Effector memory CD8-positive, alpha-beta T cell (primary cell): ENCODE measurements at places on chromosomes 7 and 10.

GRCh38 chr7:132666071-132666773 lies 90.0 kb upstream of the PLXNA4 start:
- no peak for DNase-seq

GRCh38 chr10:74977072-74977471 lies 134.4 kb upstream of the SAMD8 start:
- no peak for DNase-seq

- DNase-seq, result no peak
Observed at GRCh38 chr7:135169964-135170273, 588 bp downstream of the CYREN start.

DNA sequence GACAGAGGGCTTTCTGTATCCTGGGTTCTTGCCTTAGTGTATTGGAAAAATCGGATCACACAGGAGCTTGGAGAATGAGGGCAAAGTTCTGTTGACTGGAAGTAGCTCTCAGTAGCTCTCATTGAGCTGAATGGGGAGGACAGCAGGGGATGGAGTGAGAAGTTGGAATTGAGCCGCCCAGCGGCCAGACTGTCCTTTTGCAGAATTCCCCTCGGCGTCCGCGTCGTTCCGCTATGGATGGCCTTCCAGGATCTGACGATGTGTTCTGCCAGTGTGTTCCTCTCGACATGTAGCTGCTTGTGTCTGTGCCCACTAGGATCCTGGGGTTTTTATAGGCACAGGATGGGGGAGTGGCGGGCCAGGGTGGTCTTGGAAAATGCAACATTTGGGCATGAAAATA lies 351.8 kb upstream of the SEMA3A start:
- no peak for DNase-seq

DNA sequence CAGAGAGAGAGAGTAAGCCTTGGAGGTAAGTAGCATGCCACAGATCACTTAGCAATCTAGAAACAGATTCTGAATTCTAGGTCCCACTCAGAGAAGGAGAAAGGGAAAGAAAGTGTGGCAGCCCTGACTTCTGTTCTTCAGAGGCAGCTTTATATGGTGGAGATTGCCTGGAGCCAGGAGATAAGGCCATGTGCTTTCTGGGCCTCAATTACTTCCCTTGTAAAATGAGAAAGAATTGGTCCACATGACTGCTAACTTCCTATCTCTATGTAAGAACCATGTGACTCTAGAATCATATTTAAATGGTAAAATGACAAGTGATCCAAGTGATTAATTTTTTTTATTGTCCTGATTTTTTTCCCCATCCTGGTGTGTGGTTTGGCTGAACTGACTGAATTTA lies 64.1 kb downstream of the HHEX start:
- no peak for DNase-seq

- no peak for DNase-seq
Observed at GRCh38 chr10:130848855-130849254, 462.7 kb downstream of the TCERG1L start.

GRCh38 chr7:20998309-20998708 lies 211.6 kb upstream of the SP8 start:
- no peak for DNase-seq

DNA sequence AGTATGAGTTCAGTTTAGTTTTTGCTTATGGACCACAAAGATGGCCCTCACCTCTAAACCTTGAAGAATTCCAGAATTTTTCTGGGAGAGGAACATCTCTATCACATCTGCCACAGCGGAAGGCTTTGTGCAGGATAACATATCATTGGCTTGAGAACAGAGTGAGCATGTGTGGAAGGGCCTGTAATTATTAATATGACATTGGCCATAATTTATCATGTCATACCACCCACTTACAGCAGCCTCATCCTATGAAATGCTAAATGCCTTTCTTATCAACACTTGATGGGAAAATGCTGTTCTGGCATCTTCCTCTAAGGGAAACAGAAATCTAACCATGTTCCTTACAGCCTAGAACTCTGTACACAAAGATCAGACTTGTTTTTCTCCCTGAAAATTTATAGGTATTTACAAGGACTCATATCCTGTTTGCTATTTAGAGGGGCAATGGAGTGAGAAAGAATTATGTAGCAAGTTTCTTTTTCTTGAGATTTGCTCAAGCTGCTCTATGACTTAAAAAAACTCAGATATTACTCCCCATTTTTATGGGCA lies 817.3 kb downstream of the LRMDA start:
- no peak for DNase-seq

DNA sequence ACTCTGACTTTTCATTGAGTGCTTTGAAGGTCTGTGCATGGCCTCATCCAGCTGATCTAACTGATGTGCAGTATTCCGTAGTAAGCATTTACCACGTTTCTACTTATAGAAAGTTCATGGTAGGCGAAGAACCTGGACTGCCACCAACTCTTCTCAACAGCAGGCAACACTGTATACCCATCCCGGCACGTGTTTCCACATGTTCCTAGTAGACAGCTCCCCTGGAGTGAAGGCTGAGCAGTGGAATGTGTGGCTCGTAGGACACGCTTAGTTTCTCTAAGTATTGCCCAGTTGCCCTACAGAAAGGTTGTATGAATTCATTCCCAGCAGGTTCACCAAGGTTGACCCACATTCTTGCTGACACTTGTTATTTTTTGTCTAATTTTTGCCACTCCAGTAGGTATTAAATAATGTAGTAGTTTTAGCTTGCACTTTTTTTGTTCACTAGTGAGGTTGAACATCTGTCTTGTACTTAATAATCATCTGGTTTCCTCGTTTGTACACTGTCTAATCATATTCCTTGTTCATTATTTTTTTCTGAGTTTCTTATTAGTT lies 15.2 kb downstream of the PROSER2 start:
- DNase-seq, result no peak

DNA sequence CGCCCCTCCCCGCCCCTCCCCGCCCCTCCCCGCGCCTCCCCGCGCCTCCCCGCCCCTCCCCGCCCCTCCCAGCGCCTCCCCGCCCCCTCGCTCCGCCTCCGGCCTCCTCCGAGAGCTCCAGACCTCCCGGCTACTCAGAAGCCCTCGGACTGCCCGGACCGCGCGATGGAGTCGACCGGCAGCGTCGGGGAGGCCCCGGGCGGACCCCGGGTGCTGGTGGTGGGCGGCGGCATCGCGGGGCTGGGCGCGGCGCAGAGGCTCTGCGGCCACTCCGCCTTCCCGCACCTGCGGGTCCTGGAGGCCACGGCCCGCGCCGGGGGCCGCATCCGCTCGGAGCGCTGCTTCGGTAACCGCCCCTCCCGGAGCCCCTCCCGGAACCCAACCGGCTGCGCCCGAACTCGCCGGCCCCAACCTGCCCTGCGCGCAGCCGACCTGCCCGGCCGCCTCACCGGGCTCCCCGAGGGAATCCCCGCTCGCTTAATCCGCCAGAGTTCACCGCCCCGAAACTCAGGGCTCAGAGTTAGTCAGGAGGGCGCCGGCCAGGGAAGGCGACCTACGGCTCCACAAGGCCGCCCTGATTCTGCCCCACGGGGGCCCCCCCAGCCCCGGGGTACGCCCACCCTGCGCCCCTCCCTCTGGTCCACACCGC lies at the start of gene PAOX:
PAOX (plus strand) TSS at position 111 of the 649 bp plus-strand sequence; CDS start at position 166, 55 bp downstream.
- DNase-seq, result peak; percentile 53

DNA sequence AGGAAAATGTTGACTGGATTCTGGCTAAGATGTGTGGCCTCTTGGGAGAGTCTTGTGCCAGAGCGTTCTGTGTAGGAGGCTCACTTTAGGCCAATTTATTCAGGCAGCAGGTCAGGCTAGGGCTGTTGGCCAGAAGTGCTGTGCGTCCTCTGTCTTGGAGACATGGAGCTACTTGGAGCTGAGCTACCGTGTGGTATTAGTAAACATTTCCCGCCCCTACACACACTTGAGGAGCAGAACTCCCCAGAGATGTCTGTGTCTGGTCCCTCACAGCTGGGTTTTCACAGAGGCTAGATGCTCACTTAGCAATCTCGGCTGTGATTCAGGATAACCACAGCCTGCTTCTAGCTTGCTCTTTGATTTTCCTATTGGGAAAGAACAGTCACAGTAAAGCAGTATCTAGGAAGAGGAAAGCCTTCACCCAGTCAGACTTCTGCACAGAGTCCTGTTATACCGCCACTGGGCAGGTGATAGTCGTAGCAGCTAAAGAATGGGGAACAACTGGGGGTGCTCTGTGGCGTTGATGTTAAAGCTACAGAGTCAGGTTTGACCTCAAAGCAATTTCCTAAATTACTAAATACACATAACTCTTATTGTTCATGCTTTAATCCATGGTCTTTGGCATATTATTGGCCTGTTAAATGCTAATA lies 86.7 kb downstream of the MDFIC start:
- DNase-seq, result no peak

GRCh38 chr7:134619627-134620331 lies 26.9 kb upstream of the BPGM start:
- DNase-seq, result no peak

GRCh38 chr10:89171996-89172395 lies 35.1 kb downstream of the CH25H start:
- DNase-seq, result no peak
